ENCODE measurements at places on chromosomes 16 and 17. TPM values are rescaled to one million over a fixed set of nuclear protein-coding genes. Genes with fewer than 3 reads are reported as not detected.

GRCh38 chr17:80153004-80153403, 6.1 kb upstream of the EIF4A3 start:
- no peak for DNase-seq

- no peak for DNase-seq
Measured at GRCh38 chr16:71635632-71636031, 9.6 kb downstream of the MARVELD3 start.

GRCh38 chr17:73387746-73388577, 76.2 kb upstream of the CDC42EP4 start:
- no peak for DNase-seq

RTN4RL1 gene
- 0.15 TPM for total RNA-seq

GRCh38 chr17:8320990-8321389, 10.9 kb downstream of the ARHGEF15 start:
- no peak for DNase-seq

USP7 gene
- 119 TPM for total RNA-seq

All from left colon (tissue), 2 donors.